Uterus (tissue), 4 donors: ENCODE measurements at places on chromosomes 2 and 18. TPM values are rescaled to one million over a fixed set of nuclear protein-coding genes. Genes with fewer than 3 reads are reported as not detected.

GRCh38 chr18:6542296-6542695 is 127.6 kb upstream of the L3MBTL4 start:
- no peak for DNase-seq

DNA sequence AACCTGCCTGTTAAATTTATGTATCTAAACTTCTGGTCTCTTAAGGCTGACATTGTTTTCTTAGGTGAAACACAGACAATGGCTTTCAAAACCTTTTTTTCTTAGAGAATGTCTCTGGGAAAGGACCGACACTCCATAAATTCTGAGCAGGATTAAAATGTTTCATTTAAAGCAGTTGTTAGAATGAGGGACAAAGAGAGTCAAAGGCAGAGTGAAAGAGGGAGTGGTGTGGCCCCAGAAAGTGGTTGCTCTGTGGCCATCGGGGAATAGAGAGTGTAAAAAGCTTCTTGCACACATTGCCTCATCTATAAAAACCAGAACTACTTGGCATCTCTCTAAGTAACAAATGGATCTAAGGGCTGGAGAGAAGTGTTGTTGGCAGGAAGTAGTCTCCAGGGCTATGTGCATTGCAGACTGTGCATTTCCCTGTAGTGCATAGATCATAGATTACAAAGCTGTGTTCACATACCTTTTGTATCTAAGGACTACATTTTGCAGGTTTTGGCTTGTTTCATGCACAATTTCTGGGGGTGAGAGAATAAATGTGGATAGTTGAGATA is 3.6 kb downstream of the RPRM start:
- DNase-seq = no peak

SERPINB10 gene
- total RNA-seq = not detected

RUFY4 gene
- total RNA-seq = 0.07 TPM

DNA sequence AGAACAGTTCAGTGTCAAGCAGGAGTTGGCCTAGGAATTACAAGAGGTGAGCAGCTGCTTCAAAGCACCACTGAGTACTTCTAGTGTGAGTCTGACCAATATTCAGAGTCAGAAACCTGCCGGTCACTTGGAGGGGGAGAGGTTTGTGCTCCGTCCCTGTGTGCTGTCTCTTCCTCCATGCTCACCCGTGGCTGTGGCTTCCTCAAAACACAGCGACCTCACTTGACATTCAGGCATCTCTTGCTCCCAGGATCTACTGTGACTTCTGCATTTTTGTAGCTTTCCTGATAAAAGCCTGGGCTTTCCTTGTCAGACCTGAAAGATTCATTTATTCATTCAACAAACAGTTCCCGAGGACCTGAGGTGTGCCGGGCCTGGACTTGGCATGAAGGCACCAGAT is 32.9 kb downstream of the TPRKB start:
- no peak for DNase-seq

GRCh38 chr2:210493528-210493927 is 17.0 kb upstream of the LANCL1 start:
- no peak for DNase-seq

DNA sequence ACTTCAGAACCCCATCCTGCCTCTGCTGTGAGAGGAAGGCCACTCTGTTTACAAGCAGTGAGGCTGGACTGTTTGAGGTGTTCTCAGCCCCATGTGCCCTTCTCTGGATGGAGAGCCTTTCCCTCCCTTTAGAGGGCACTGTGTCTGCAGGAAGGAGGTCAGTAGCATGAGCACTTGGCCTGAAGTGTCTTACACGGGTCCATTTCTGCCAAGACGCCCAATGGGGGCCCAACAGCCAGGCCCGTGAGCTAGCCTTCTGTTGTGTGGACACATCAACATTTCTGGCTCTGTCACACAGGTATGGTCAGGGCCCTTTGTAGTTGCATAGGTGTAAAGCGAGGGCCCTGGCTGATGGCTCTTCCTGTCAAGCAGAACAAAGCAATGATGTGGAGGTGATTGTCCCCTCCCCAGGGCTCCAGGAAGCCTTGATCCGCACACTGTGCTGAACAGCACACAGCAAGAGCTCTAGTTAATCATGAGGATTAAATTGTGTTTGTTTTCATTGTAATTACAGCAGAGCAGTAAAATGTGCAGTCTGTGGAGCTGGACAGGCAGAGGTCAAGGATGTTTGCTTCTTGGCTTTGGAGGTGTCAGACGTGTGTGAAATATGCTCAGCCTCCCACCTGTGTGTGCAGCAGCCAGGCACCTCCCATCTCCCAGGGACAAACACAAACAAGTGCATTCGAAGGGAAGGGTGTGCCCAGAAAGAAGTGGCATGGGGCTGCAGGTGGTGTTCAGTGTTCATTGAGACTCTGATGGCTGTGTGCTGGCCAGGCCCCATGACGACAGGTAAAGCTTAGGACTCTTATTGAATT is 132.1 kb downstream of the SH3RF3 start:
- DNase-seq = no peak

GRCh38 chr18:48735080-48735676 is 196.3 kb downstream of the CTIF start:
- no peak for DNase-seq

DNA sequence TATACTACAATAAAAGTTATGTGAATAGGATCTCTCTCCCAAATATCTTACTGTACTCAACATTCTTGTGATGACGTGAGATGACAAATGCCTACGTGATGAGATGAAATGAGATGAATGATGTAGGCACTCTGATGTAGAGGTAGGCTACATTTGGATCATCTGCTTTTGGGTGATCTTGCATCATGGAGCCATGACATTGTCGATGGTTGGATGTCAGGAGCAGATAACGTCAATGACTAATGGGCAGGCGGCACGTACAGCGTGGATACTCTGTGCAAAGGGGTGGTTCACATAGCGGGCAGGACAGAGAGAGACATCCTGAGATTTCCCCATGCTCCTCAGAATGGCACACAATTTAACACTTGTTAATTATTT is 40.8 kb upstream of the PPP1R1C start:
- no peak for DNase-seq

GRCh38 chr2:226234187-226234586 is 565.4 kb downstream of the IRS1 start:
- DNase-seq = no peak

DNA sequence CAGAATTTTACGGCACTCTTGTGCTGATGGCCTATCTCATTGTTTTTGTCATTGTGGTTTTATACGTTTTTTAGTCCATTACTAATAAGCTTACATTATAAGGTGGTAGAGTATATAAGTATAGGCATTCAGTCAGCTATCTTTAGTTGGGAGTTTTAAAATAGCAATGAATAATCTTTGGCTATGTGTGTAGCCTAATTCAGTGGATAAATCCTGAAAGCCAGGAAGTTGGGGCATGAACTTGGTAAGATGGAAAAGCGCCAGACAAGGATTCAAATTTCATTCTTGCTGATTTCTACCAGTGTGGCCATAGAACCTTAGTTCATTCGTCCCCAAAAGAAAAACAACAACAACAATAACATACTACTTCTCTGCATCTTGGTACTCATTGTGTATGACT is 31.2 kb downstream of the EPC2 start:
- DNase-seq = no peak

GRCh38 chr18:1308686-1309085 is 404.0 kb downstream of the ADCYAP1 start:
- DNase-seq = no peak

ACMSD gene
- not detected for total RNA-seq

ATP8B1 gene
- 22.6 TPM for total RNA-seq

ARPC2 gene
- 87.9 TPM for total RNA-seq

DNA sequence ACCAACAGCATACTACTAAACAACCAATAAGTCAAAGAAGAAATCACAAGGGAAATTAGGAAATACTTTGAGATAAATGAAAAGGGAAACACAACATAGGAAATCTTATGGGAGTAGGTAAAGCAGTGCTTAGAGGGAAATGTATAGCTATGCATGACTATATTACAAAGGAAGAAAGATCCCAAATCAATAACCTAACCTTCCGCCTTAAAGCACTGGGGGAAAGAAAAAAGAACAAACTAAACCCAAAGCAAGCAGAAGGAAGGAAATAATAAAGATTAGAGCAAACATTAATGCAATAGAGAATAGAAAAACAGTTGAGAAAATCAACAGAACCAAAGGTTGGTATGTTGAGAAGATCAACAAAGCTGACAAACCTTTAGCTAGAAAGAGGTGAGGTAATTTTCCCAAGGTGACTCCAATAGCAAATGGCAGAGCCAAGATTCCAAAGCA is 49.9 kb downstream of the DDX1 start:
- no peak for DNase-seq

DSG4 gene
- not detected for total RNA-seq

BCL11A gene
- total RNA-seq = 2.8 TPM
